ENCODE measurements at places on chromosomes 7 and 10.

GRCh38 chr10:31404640-31405039 lies 85.6 kb downstream of the ZEB1 start:
- no peak for DNase-seq

- no peak for DNase-seq
These were observed 1.3 kb downstream of the SPRN start for GRCh38 chr10:133422807-133423771.

- no peak for DNase-seq
These were observed 112.2 kb downstream of the ABCC2 start for GRCh38 chr10:99894613-99895012.

- DNase-seq = no peak
These were observed 151.0 kb upstream of the LRGUK start for GRCh38 chr7:133976140-133976539.
